ENCODE measurements at places on chromosomes 6 and 20.

- H3K27ac ChIP-seq: no peak overlapping the region
- H3K4me1 ChIP-seq: peaks cover 5% of the 10 kb centered on the region
- DNase-seq: peak; percentile 33
- no peaks in the 10 kb centered on the region for H3K36me3 ChIP-seq
- H3K27me3 ChIP-seq: no peaks in the 10 kb centered on the region
These were observed 115.1 kb upstream of the ARID1B start for GRCh38 chr6:156662025-156662445.

GRCh38 chr20:23926944-23927872 is 47.7 kb upstream of the CST5 start:
- no peak overlapping the region for H3K27ac ChIP-seq
- DNase-seq: no peak
- peaks cover 5% of the 10 kb centered on the region for H3K27me3 ChIP-seq
- peaks cover 9% of the 10 kb centered on the region for H3K4me1 ChIP-seq
- H3K4me3 ChIP-seq: no peak overlapping the region

DNA sequence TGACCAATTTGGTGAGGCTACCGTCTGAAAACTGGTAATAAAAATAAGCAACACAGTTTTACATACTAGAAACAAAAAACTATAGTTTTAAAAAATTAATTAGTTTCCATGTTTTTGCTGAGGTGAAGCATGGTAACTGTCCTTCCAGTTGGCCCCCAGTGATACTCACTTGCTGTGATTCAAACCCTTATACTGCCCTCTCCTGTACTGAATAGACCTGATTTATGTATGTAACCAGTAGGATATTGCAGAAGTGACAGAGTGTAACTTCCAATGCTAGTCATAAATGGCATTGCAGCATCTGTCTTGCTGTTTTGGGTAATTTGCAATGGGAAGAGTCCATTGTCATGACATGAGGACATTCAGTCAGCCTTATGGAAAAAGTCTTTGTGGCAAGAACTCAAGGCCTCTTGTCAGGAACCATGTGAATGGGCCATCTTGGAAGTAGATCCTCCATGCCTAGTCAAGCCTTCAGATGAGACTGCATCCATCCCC is 8.9 kb upstream of the CHD6 start:
- H3K27ac ChIP-seq: no peak overlapping the region
- DNase-seq: no peak
- no peaks in the 10 kb centered on the region for H3K27me3 ChIP-seq
- H3K4me3 ChIP-seq: no peak overlapping the region
- no peaks in the 10 kb centered on the region for H3K36me3 ChIP-seq
- peaks cover 3% of the 10 kb centered on the region for H3K4me1 ChIP-seq

DNA sequence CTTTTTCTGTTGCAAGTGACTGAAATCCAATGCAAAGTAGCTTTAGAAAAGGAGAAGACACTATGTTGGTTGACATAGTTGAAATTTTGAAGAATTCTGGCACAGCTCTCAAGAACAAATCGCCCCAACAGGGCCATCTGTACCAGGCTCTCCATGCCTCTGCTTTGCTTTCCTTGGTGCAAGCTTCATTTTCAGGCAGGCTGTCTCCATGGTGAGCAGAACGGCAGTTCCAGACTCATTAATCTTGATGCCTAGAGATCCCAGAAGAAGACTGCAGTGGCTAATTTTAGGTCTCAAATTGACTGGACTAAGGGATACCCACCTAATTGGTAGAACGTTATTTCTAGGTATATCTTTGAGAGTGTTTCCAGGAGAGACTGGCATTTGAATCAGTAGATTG is 950.7 kb upstream of the FLRT3 start:
- no peak for DNase-seq
- no peak overlapping the region for H3K27ac ChIP-seq
- no peaks in the 10 kb centered on the region for H3K4me1 ChIP-seq
- H3K4me3 ChIP-seq: no peak overlapping the region

GRCh38 chr6:84882768-84883766 is 118.7 kb upstream of the TBX18 start:
- H3K4me3 ChIP-seq: no peak overlapping the region
- H3K27me3 ChIP-seq: no peaks in the 10 kb centered on the region
- no peaks in the 10 kb centered on the region for H3K4me1 ChIP-seq
- H3K36me3 ChIP-seq: no peaks in the 10 kb centered on the region

GRCh38 chr6:155974359-155974758 is 518.7 kb upstream of the NOX3 start:
- DNase-seq: no peak
- no peaks in the 10 kb centered on the region for H3K4me1 ChIP-seq
- H3K27me3 ChIP-seq: no peaks in the 10 kb centered on the region

GRCh38 chr6:74075323-74075722 is 379.3 kb downstream of the CD109 start:
- H3K4me3 ChIP-seq: no peak overlapping the region
- no peaks in the 10 kb centered on the region for H3K27me3 ChIP-seq
- H3K27ac ChIP-seq: peak overlapping the region; percentile 84
- peak; percentile 97 for DNase-seq
- H3K4me1 ChIP-seq: peaks cover 15% of the 10 kb centered on the region

GRCh38 chr6:139303185-139303584 is 11.4 kb upstream of the TXLNB start:
- H3K27ac ChIP-seq: no peak overlapping the region
- no peaks in the 10 kb centered on the region for H3K4me1 ChIP-seq
- no peak for DNase-seq

GRCh38 chr6:69719602-69720193 is 77.1 kb downstream of the LMBRD1 start:
- no peak overlapping the region for H3K27ac ChIP-seq
- H3K36me3 ChIP-seq: peaks cover 5% of the 10 kb centered on the region
- no peaks in the 10 kb centered on the region for H3K27me3 ChIP-seq
- peak; percentile 20 for DNase-seq
- H3K4me1 ChIP-seq: no peaks in the 10 kb centered on the region
